ENCODE measurements at places on chromosomes 2 and 18.

GRCh38 chr2:105055613-105056012 lies 17.7 kb downstream of the MRPS9 start:
- no peak for DNase-seq

DNA sequence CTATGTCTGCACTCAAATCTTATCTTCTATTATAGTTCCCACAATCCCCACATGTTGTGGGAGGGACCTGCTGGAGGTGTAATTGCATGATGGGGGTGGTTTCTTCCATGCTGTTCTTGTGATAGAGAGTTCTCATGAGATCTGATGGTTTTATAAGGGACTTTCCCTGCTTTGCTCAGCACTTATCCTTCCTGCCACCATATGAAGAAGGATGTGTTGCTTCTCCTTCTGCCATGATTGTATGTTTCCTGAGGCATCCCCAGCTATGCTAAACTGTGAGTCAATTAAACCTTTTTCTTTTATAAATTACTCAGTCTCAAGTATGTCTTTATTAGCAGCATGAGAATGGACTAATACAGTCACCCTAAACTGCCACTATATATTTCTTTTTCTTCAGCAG lies 79.1 kb downstream of the SH3YL1 start:
- no peak for DNase-seq

- no peak for DNase-seq
Observed at GRCh38 chr2:20614201-20615067, 36.5 kb downstream of the HS1BP3 start.

DNA sequence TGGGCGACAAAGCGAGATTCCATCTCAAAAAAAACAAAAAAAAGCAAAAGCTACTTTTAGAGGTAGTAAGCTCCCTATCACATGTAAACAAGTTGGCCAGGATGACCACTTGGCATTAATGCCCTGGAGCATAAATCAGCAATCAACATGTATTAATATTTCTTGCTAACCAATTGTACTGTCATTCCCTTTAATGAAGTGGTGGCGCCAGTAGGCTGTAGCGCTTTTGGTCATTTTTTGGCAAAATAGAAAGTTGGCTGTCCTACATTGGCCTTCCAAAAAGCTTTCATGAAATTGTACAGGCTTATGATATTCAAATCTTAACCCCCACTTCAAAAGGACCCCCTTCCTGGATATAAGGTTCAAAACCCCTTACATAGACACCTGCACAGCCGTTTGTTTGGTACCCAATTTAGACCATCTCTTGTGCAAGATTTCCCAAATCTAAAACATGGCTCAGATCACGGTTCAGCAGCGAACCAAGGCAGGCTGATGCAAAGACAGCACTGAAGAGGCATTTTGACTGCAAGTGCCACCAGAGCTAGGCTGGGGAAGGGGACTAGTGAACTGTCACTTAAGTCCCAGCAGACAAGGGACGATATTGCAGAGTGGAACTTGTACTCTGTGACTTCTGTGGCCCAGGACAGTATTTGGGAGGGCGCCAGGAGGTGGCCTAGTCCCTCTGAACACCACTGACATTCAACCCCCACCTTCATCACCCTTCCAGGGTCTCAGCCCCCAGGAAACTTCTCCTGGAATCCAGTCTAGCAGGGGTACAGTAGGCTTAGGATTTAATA lies 31.9 kb downstream of the SMAD7 start:
- no peak for DNase-seq

GRCh38 chr18:60500960-60501359 lies 128.4 kb upstream of the MC4R start:
- no peak for DNase-seq

- DNase-seq, result no peak
Observed at GRCh38 chr2:231483398-231484329, 19.4 kb upstream of the NCL start.

DNA sequence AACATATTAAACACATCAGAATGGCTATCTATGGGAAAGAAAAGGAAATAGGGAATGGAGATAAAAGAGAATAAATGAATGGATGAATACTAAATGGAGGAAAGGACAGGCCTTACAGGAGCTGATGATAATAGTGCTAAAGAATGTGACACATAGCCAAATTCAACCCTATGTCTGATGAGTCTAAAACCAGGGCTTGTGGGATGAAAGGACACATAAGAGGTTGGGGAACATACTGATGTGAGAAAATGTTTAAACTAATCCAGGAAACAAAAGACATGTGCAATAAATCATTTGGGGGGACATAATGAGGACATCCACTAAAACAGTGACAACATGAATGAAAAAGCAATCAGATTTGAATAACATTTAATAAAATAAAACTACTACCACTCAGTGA lies 120.0 kb downstream of the DYM start:
- no peak for DNase-seq

DNA sequence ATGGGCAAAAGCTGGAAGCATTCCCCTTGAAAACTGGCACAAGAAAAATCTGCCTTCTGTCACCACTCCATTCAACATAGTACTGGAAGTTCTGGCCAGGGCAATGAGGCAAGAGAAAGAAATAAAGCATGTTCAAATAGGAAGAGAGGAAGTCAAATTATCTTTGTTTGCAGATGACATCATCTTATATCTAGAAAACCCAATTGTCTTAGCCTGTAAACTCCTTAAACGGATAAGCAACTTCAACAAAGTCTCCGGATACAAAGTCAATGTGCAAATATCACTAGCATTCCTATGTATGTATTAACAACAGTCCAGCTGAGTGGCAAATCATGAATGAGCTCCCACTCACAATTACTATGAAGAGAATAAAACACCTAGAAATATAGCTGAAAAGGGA lies 1579.3 kb downstream of the SUCLG1 start:
- DNase-seq, result no peak

DNA sequence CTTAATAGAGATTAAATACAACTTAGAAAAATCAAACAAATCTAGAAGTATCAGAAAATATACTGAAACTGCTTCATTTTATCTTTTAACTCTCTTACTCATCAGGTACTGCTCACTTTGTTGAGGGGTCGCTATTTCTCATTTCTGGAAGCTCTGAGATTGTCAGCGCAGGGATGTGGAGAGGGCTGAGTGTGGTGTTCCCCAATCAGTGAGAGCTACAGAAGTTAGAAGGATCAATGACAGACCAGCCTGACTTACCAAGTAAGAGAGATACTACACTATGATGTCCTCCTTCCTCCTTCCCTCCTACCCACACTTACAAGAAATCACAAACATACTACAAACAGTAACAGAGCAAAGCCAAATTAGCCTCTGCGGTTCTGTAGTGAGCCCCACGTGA lies 8.1 kb downstream of the GCFC2 start:
- DNase-seq, result no peak

Measured in MCF 10A (cell line).